ENCODE measurements at places on chromosomes 1 and 21. TPM values are rescaled to one million over a fixed set of nuclear protein-coding genes. Genes with fewer than 3 reads are reported as not detected.

The RUNX3 gene
- total RNA-seq = 172 TPM

DNA sequence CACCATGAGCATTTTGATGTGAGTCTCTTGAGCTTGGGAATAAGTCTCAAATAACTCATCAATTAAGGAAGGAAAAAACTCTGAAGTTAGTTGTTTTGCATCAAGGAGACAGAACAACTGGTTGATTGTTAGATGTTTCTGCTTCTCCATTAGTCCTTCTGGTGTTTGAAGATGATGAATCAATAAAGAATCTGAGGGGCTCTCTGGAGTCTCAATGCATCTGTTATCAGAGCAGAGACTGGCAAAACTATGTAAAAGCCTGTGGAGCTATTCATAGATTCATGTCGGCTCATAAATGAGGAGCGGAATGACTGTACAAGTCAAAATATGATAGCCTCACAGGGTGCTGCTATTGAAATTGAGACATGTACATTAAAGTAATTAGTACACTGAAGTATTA, 73.3 kb upstream of the ZC3H11B start:
- H3K4me3 ChIP-seq = no peak overlapping the region
- H3K27me3 ChIP-seq = peaks cover 2% of the 10 kb centered on the region
- no peak overlapping the region for H3K27ac ChIP-seq
- H3K36me3 ChIP-seq = no peaks in the 10 kb centered on the region

The ADAM30 gene
- total RNA-seq = not detected

DNA sequence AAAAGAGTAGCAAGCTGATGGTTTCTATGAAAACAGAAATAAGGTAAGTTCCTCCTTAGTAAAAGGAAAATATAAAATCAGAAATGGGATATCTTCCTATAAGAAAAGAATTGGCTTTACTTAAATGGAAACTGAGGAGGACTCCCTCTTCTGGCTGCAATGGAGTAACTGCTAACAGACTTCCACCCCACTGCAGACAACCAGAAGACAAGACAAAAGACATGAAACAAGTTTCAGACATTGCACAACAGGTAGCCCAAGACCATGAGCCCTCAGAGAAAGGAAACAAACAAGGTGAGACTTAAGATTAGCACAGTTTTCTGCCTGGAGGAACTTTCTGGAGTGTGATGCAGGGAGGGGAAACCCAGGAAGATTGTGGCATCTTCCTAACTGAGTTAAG, 17.0 kb upstream of the OLFML2B start:
- H3K36me3 ChIP-seq = no peaks in the 10 kb centered on the region
- no peak overlapping the region for H3K27ac ChIP-seq
- no peak for DNase-seq
- H3K4me1 ChIP-seq = peaks cover 2% of the 10 kb centered on the region
- H3K4me3 ChIP-seq = no peak overlapping the region
- peaks cover 8% of the 10 kb centered on the region for H3K27me3 ChIP-seq

The NCF2 gene
- 8.0 TPM for total RNA-seq

The HCN3 gene
- total RNA-seq = 5.0 TPM

The ADAMTS1 gene
- 0.96 TPM for total RNA-seq

The CXADR gene
- 0.28 TPM for total RNA-seq

DNA sequence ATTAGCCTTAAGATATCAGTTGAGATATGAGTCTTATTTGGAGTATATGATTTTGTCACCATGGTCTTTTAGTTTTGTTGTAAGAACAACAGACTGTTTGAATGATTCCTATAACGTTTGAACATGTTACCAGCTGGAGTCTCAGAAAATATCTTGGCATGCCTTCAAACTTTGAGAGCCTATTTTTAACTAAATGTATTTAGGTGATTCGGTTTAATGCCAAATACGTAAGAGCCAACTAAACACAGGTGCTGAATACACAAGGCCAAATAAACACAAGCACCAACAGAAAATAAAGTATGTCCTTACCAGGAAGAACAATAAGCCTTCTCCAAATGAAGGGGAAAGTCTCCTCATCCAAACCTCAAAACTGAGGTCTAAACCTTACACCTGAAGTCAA, 48.6 kb downstream of the PRKACB start:
- peaks cover 71% of the 10 kb centered on the region for H3K36me3 ChIP-seq
- no peak for DNase-seq
- no peaks in the 10 kb centered on the region for H3K4me1 ChIP-seq
- H3K4me3 ChIP-seq = no peak overlapping the region
- no peaks in the 10 kb centered on the region for H3K27me3 ChIP-seq
- H3K27ac ChIP-seq = no peak overlapping the region

The CCDC30 gene
- total RNA-seq = 2.8 TPM

Measured in activated naive CD8-positive, alpha-beta T cell treated with anti-CD3 and anti-CD28 coated beads, Interleukin-2, amount 10 ng/mL, durations not matched to agents 7 days and 5 days (primary cell).